Calu3 (cell line): ENCODE measurements at places on chromosomes 7 and 10.
A peak's percentile ranks its signal among the peaks of the same experiment; 100 is the strongest.

GRCh38 chr7:116726149-116726548, 54.2 kb downstream of the MET start:
- no peak for DNase-seq

DNA sequence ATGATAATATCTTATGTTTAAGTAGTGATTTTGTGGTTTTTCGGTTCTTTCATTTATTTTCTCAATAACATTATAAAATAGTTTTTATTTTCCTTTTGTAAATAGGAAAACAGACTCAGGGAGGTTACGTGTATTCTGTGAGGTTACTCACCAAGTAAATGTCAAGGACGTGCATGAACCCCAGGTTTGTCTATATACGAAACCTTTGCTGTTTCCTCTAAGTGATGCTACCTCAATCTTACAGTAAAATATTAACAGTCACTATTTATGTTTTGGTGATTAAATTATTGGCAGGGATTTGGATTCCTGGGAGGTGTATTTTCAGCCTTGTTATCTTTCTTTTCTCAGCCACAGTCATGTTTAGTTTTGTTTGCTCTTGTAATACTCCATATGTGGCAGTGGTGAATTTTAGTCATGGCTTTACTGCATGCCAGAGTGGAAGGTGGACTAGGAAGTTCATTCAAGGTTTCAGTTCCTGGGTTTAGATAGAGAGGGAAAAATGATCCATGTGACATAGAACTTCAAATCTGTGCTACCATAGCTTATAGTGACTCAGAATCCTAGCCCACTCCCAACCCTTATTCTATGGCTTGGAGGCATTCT, 139.9 kb downstream of the ARL4A start:
- DNase-seq, result no peak

DNA sequence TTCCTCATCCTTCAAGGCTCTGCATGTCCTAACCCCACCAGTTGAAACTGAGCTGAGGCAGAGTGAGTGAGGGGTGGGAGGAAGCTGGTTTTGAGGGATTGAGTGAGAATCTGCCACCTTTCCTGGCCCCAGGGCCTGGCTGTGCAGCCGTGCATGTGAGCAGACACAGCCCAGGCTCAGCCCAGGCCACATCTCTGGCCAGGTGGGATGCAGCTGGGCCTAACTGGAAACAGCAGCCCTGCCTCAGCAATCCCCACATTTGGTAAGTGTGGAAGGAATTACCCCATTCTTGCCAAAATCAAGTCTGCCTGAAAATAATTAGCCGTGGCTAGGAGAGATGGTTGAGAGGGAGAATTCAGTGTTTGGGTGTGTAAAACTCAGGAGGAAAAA, 116.6 kb downstream of the NEURL1 start:
- DNase-seq, result no peak

DNA sequence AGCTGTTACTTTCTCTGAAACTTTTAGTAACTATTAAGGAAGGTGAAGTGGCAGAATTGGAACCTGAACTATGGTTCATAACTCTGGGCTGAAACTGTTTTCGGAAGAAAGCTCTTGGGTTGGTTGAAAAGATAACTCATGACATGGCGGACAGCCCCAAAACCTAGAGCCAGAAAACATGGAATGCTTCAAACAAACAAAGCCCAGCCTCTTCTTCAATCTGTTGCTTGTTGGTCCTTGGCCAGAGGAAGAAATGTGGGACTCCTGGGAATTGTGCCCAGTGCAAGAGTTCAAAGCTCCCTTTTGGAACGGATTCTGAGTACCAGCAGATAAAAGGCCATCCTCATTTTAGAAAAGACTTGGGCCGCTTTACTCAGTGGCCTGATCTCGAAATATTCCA, 52.9 kb upstream of the CACNB2 start:
- no peak for DNase-seq

GRCh38 chr10:1333981-1334380, 277.8 kb downstream of the WDR37 start:
- DNase-seq, result no peak

DNA sequence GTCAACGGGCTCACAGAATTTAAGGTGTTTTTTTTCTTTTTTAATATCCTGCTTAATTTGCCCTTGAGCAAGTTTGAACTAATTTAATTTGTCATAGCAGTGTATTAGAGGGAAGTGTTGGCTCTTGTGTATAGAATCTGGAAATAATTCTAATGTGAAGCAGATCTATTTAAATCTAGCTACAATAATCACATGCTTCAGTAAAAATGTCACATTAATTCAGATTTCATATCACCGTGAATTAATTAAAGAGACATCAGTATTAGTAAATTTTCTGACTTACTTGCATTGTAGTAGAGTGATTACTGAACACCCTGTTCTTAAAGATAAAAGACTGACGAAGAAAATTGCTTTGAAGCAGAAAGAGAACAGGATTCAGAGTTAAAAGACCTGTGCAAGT, 124.7 kb downstream of the DGKB start:
- no peak for DNase-seq

DNA sequence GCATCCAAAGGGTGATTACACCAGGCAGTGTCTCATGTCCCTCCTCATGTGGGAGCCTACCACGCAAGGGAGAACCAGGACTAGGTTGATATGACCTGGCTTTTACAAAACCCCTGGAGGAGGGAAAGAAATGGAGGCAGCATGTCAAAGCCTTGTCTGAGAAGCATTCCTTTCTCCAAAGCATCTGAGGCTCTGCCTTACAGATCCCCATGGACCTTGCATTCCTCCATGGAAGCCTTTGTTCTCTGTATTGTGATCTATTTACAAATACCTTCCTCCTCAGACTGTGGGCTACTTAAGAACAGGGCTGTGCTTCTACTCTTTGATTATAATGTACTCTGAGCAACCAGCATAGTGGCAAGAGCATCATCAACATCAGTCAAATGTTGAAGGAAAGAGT, 197.0 kb downstream of the PLXNA4 start:
- DNase-seq, result no peak

GRCh38 chr10:119723624-119724023, 2.2 kb upstream of the INPP5F start:
- DNase-seq, result no peak

DNA sequence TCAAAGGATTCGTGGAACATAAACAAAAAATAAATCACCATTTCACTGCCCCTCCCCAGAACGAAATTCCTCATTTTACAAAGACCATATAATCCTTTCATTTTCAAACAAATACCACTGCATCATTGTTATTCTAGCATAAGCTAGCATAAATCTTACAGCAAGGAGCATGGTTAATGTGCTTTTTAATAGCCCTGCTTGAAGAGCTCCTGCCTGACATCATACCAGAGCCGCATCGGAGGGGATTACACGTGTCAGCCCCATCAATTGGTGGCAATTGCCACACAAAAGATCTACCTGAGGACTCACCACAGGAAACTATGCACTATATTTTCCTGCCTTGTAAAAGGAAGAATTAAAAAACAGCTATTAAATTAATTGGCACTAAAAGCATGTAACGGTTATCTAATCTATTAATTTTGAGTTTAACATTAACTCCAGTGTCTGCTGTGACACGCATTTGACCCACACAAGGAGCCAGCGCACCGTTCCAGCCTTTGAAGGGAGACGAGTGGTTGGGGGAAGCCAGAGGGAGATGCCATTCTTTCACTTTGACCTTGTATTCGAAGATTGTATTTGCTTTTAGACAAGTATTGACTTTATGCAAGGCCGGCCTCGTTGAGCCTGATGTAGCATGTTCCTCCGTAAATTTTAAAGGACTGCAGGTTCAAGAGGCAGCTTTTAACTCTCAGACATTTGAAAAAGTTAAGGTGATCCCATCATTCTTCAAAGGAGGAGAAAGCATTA, 261.1 kb upstream of the RNF32 start:
- DNase-seq, result peak; percentile 24

DNA sequence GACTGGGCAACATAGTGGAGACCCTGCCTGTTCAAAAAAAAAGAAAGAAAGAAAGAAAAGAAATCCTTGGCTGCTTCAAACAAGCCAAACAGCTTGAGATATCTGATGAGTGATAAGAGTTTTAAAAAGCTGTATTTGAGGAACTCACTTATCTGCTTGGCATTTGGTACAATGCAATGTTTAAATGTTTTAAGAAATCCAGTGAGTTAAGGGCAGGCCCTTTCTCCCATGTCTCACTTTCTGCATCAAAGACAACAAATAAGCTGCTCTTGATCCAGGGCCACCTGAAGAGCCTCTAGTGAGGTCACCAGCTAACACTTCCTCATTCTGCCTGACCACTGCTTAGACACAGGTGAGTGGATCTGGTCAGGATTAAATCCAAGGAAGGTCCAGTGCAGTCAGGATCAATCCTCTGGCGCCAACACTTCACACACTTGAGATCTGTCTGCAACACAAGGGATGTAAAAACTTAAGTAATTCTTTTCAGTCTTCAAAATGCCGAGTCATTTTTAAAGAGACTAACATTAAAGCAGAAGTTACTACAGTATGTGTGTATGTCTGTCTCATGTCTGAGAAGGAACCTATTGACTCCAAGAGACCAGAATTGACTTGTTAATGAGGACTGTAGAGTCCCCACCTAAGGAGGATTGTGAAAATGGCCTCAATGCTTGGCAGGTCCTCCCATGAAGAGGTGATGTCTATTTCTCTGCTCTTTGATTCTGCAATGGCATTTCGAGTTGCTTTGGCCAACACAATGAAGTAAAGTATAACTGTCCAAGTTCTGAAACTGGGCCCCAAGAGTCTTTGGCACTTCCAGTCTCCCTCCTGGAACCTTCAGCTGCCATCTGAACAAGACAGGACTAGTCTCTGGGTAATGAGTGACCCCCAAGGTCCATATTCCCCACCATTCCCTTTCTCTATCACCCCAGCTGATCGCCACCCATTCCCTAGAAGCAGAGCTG, 43.1 kb downstream of the CREB3L2 start:
- DNase-seq, result no peak

GRCh38 chr7:86908948-86909347, 150.5 kb downstream of the ELAPOR2 start:
- no peak for DNase-seq

- no peak for DNase-seq
Observed at GRCh38 chr10:126674741-126675515, 4.4 kb upstream of the C10orf90 start.

DNA sequence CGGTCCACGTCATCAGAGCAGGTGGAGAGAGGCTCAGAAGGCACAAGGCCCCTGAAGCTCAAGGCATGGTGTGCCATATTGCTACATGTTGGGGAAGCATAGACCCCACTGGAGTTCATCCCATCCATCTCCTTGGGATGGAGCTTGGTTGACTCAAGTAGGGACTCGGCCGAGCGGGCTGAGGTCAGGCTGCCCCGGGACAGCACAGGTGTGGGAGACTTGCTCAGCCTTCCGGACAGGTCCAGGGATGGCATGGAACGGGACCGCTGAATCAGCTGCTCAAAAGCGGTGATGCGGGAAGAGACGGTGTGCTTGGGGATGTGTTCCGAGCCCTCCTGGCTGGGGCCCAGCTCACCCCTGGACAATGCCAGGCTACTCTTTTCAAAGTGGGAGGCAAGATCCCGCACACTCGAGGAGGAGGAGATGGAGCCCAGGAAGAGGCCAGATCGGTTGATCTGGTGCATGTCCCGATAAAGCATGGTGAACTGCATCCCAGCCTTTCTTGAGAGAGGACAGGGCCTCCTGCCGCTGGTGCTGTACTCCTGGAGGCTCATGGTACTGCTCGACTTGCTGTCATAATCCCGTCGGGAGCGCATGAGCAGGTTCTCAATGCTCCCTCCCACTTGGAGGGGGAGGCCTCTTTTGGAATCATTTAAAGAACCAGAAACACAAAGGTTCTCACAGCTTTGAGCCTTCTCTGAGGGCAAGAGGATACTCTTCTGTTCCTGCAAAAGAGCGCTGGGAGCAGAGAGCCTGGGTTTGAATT, 65.6 kb upstream of the PDLIM1 start:
- DNase-seq, result no peak

GRCh38 chr10:34854147-34854601, 39.1 kb upstream of the PARD3 start:
- DNase-seq, result no peak

- DNase-seq, result no peak
Observed at GRCh38 chr7:155871211-155871610, 58.9 kb upstream of the SHH start.

GRCh38 chr10:8180360-8181109, 126.0 kb downstream of the GATA3 start:
- no peak for DNase-seq

DNA sequence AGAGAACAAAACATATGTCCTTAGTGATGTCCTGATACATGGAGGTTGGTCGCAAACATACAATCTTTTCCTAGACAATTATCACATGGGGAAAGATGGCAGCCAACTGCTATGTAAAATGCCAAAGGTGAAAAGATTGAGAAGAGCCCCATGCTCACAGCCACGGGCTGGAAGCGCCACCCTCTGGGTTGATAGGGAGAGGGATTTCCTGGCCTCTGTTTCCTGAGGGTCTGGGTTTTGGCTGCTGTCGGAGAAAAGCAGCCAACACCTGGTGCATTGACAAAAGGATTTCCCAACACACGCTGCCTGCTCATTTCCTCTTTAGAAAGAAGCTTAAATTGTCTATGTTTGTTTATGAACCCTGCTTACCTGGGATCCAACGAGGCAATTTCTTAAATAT, 43.8 kb downstream of the ITIH5 start:
- DNase-seq, result no peak

DNA sequence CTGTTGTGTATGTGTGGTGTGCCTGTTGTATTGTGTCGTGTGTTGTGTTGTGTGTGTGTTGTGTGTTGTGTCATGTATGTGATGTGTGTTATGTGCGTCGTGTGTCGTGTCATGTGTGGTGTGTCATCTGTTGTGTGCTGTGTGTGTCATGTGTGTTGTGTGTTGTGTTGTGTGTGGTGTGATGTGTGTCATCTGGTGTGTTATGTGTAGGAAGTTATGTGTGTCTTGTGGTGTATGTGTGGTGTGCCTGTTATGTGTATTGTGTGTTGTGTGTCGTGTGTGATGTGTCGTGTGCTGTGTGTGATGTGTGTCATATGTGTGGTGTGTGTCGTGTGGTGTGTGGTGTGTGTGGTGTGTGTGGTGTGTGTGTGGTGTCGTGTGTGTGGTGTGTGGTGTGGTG, 145.2 kb downstream of the DNAJB6 start:
- no peak for DNase-seq
